ENCODE measurements at places on chromosomes 5 and 9.

DNA sequence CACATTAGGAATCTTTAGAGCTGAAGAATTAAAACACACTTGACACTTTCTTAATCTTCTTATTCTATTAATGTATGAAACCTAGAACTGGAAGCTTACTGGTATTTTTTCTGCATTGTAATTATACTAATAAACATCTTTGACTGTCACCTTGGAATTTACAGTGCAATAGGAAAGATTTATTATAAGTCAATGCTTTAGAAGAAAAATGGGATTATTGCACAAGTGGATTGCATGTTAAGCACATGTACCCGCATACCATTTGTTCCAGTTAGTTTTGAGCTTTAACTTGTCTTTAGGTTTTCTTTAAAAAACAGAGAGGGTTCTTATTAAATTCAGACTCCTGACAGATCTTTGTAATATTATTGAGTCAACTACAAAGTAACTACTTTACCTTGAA, 278.5 kb downstream of the CCDC171 start:
- no peak for DNase-seq

DNA sequence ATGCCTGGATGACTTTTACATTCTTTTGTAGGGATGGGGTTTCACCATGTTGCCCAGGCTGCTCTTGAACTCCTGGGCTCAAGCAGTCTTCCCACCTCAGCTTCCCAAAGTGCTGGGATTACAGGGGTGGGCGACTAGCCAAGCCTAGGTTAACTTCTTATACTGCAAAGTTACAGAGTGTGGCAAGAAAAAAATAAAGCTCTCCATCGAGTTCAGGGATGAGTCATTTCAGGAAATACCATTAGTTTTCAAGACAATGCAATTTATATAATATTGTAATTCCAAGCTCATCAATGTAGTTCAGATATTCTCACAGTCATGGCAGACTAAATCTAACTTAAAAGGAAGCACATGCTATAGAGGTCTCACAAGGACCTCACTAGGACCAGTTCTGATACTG, 11.5 kb upstream of the ABO start:
- DNase-seq = no peak

GRCh38 chr5:180119031-180119902, 47.7 kb upstream of the RNF130 start:
- no peak for DNase-seq

- DNase-seq = no peak
These were observed 30.3 kb upstream of the SARDH start for GRCh38 chr9:133768371-133768858.

DNA sequence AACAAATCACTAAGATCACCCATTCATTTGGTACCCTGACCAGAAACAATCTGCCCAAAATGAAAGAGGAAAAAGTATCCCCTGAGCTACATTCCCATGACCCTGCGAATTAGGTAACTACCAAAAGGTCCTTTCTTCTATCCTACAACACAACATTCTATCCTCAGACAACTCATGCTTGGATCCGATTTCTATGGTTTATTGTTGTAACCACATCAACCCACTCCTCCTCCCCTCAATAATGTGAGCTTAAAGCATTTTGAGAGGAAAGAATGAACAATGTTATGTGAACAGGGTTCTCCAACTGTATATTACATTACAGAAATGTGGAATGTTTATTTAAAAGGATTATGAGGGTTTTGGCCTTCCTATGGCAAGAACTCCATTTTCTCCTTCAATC, 4.0 kb downstream of the SLC35D2 start:
- no peak for DNase-seq

DNA sequence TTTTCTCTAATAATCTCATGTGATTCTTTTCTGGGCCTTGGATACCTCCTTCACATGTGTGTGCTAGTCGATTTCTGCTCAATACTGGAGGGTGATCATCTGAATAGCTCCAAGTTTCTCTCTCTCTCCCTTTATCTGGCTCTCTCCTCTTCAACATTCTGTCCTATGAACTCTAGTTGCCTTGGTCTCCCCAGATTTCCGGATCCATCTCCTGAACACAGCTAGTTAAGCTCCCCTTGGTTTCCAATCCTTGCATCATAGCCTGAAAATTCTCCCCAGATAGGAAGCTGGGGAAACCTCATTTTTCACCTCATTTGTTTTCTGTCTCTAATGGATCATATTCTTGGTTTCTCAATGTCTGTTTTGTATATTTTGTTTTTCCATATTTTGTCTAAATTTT, 832.3 kb downstream of the MTRR start:
- DNase-seq = no peak

GRCh38 chr5:95845391-95845790, 22.9 kb upstream of the GLRX start:
- DNase-seq = no peak

GRCh38 chr5:28156981-28157380, 1118.6 kb upstream of the CDH9 start:
- no peak for DNase-seq

GRCh38 chr9:128918921-128919320, 1.9 kb upstream of the PHYHD1 start:
- no peak for DNase-seq

DNA sequence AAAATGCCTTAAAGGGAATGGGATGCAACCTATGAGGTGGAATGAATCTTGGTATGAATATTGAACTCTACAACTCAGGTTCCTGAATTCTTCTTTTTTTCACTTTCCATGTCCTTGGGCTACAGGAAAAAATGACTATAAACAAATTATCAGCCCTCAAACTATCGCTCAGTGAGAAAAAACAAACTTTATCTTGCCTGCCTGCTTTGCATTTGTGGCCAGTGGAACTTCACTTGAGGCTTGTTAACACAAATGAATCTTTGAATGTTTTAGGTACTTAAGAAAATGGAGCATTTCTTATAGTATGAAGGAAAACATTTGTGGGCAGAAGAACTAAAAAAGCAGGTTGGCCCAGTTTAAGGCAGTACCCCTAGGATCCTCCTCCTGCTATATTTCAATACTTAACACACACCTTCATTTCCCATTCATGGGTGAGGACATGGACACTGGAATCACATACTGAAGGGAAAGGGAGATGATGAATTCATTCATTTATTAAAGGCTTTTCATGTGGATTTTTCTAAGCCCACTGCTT, 34.1 kb downstream of the ELOVL7 start:
- no peak for DNase-seq

GRCh38 chr5:53503562-53504218, 23.3 kb downstream of the FST start:
- no peak for DNase-seq

DNA sequence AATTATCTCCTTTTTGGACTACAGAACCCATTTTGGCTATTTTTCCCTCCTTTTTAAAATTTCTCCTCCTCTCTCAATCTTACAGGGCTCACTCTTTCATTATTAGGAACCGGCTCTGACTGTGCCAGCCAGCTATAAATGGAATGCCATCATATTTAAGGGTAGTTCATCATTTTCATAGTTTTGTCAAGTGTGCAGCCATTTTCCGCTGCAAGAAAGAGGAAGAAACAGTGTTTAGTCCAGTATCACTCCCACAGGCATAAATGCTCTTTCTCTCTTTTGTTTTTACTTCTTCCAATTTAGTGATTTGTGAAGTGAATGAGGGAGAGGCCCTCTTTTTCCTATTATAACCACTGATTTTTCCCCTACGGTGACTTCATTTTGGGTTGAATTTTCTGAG, 290.0 kb downstream of the NR3C1 start:
- no peak for DNase-seq

DNA sequence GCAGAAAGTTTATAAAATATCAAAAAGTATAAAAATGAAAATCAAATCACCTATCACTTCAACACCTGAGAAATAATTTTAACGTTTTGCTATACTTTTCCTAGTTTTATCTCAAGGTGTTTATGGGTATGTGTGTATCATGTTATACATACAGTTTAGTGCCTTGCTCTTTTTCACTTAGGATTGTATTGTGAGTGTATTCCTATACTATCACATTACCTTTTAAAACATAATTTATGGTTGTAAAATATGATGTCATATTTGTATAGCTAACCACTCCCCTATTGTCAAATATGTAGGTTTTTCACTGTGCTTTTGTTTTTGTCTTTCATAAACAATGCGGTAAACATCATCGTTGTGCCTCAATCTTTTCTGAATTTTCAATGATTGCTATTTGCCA, 479.9 kb downstream of the SPOCK1 start:
- DNase-seq = no peak

GRCh38 chr9:81113453-81114124, 575.8 kb downstream of the TLE1 start:
- no peak for DNase-seq

GRCh38 chr5:142758062-142758795, 11.9 kb upstream of the ARHGAP26 start:
- DNase-seq = no peak

GRCh38 chr5:152007653-152008335, 83.1 kb upstream of the GLRA1 start:
- DNase-seq = no peak

DNA sequence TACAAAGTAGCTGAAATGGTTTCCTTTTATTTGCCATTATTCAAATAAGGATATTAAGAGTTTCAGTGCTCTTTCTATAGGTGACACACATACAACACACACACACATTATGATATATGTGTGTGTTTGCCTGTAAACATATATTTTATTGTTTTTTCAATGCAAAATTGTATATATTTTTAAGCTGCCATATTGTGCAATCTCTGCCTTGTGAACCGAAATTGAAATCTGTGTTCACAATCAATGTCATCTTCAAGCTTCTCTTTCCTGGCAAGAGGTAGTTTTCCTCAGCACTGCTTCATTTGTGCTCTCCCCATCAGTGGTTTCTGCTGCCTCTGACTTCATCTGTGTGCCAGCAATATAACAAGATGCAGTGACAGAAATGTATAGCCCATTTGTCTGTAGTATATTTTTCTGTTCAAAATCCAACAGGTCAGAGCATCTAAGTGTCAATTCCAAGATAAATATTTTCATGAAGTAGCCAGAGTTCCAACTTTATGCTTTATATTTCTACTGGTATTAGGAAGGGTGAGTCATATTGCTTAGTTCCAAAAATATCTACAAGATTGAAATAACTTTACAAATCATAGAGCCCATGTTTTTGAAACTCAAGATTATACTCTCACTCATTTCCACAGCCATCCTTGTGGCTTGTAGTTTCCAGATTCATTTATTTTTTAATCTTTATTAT, 1704.8 kb upstream of the CDH9 start:
- DNase-seq = no peak

DNA sequence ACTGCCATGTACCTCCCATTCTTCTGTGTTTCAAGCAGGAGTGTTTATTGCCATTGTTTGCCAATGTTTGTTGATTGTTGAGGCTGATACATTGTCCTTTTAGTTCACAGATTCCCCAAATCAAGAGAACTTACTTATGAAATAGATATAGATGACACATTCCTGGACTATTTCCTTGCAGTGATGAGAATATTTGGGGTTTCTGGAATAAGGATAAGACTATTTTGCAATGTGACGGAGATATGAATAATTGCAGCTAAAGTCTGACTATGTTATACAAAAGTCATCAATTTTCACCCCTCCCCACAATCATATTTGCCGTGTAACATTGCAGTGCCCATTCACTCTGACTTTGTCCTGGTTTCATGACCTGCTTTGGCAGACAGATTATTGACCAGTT, 460.8 kb downstream of the CDH10 start:
- no peak for DNase-seq

DNA sequence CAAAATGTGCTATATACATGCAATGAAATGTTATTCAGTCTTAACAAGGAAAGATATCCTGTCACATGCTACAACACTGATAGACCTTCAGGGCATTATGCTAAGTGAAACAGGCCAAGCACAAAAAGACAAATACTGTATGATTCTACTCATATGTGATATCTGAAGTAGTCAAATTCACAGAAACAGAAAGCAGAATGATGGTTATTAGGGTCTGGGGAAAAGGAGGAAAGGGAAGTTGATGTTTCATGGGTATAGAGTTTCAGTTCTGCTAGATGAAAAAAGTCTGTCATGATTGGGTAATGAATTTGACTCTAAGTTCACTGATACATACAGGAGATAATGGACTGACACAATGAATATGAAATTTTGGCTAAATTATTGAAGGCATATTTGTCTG, 11.2 kb upstream of the RIC1 start:
- no peak for DNase-seq

DNA sequence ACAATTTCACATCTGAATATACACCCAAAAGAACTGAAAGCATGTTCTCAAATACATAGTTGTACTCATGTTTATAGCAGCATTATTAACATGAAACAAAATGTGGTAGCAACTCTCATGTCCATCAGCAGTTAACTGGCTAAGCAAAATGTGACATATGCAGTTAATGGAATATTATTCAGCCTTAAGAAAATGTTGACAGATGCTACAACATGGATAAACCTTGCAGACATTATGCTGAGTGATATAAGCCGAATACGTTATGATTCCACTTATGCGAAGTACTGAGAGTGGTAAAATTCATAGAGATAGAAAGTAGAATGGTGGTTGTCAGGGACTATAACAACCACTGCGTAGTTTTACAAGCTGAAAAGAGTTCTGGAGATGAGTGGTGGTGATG, 1469.0 kb upstream of the ACO1 start:
- no peak for DNase-seq

DNA sequence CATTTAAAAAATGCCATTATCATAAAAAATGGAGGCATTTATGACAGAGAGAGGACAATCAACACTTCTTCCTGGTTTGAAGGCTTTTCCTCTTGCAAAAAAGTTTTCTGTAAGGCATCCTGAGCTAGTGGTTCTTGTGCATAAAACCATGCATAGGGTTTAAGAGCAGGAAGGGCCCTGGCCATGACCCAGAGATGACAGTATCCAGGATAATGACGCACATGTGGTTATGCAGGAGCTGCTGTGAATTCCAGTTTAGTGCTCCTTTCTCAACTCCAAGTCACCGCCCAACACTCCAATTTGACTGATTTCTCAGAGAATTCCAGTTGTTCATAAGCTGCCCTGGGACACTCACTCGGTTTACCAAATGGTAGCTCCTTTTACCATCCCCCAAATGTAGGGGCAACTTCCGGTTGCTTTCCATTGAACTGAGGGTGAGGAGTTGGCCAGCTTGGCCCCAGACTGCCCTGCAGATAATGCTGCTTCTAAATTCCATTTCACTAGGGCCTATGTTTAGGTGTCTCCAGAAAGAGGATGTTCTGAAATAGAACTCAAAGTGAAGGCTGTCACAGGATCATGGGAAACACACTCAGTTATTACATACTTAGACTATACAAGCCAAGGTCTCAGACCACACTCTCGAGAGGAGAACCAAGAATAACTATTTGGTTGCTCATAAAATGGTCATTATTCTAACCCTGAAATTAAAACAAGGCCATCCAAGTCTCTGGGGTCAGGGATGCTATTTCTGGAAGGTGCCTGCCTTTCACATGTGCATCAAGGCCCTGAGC, 179.1 kb downstream of the SLIT3 start:
- no peak for DNase-seq

- DNase-seq = no peak
These were observed 94.9 kb downstream of the HTR4 start for GRCh38 chr5:148559461-148559860.

Data from activated gamma-delta T cell treated with anti-CD3 and anti-CD28 coated beads, Interleukin-2, amount 50 U/mL, for 16 hours (primary cell).